Glomerular endothelial cell (primary cell): ENCODE measurements at places on chromosomes 1 and 21. TPM values are rescaled to one million over a fixed set of nuclear protein-coding genes. Genes with fewer than 3 reads are reported as not detected.

DNA sequence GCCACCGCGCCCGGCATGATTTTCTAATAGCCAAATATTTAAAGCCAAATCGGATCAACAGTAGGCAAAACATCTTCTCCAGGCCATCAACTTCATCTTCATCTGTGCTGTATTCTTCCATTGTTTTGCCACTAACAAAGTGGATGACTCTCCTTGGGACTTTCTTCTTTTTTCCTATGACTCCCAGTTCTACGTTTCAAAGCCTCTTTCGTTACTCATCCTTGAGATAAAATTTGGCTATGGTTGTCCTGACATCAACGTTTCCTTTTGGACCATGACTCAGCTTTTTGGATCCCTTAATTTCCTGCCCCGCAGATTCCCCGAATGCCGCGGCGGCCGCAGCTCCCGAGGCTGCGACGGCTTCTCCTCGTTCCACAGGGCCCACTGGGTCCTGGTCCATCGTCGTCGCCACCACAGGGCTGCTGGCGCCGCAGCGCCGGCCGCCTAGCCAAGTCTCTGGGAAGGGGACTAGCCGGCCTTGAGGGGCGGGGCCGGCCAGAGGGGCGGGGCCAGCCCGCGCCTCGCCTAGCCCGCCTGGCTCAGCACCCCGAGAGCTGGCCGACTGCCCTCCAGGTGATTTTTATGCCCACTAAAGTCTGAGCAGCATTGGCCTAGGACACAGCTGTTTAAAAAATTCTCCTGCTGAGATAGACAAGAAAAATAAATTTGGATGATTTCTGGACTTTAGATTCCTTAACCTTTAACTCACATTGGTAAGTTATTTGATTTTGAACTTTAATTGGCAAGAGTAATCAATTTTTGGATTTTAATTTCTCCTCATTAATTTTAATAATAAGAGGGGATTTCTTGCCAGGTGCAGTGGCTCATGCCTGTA lies 93.9 kb downstream of the ADCY10 start:
- peak; percentile 51 for DNase-seq

- DNase-seq = no peak
Measured at GRCh38 chr1:20275319-20275925, 15.3 kb upstream of the VWA5B1 start.

Gene ARHGAP30
- not detected in 2 replicates for total RNA-seq

DNA sequence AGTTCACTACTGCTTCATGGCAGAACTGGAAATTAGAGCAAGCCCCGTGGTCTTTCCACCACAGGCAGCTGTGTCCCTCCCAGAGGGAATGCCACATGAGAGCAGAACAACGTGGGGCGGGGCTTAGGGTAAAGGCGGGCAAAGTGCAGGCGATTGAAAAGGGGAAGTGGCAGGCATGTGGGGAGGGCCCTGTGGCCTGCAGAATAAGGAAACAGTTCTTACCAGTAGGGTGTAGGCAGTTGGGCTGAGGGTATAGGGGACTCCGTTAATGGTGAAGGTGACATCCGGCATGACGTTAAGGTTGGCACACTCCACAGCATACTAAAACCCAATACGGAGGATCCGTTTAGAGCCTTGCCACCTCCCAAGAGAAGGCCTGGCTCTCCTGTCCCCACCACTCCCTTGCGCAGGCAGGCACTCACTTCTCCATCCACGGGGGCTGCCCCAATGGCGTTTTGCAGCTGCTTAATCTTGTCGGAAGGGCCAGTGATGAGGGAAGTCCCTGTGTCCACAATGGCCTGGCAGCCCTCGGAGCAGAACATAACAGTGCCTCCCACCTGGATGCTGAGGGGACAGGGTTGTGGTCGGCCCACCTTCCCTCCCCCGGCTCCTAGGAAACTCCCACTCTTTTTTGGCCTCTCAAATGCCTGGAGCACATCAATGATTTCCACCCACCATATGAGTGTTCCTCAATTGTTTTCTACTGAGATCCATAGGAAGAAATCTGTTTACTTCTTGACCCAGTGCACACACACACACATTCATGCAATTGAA lies 9.1 kb upstream of the RAB7B start:
- no peak for DNase-seq

Gene TBX19
- total RNA-seq = 1.1 and 1.2 TPM in 2 replicates

Gene RC3H1
- 14.5 and 22.8 TPM in 2 replicates for total RNA-seq

DNA sequence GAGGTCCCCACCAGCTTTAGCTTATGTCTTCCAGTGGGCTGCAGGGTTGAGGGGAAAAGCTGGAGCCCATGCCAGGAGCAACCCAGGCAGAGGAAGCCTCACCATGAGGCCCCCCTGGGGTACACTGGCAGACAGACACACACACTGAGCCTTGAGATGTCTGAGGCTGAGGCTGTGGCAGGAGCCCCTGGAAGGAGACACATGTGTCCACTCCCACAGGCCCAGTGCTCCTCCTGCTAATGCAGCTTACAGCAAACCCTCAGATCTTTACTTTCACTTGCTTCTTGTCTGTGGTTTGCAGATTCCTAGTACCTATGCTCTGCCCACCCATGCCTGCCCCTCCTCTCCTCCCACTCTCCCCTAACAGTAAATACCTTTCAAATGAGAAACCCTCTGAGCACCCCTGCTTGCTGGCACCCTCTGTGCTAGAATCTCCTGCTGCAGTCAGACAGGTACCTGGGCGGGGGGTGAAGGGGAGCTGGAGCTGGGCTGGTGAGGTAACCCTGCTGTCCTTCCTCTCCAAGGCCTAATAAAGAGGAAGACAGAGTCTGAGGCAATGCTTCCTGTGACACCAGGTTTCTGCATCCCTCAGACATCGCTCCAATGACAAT lies 63.4 kb upstream of the NEK2 start:
- no peak for DNase-seq

DNA sequence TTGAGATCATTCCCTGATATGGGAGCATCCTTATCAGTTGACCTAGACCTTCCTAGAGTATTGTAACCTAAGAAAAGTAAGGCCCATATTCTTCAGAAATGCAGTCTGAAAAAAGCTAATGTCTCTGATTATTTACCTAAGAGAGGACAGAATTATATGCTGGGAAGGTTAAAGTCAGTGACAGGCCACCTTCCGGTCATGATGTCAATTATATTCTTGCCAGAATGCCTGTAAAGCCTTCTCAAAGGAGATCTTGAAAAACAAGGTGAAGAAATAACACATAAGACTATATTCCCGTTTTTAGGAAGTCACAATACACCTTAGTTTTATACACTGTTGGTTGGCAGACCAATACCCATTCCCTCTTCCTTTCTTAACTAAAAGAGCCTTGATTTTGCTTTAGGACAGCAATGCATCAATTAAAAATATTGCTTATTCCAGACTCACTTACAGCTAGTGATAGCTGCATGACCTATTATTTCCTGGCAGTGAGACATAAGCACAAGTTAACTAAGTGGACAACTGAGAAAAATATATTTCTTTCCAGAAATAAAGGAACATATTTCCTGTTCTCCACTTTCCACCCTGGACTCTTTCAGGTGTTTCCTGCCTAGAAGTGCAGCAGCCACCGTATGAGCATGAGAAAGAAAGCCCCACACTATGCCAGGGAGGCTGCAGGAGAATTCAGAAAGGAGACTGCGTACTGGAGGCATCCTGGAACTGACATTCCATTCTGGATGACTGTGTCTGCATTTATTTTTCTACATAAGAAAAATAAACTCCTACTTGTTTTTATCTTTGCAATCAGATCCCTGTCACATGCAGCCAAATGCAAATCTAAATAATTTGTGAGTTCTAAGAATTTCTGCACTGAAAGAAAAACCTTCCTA lies 332.9 kb upstream of the PTBP2 start:
- peak; percentile 96 for DNase-seq

Gene FAM151A
- not detected in 2 replicates for total RNA-seq

Gene TEX38
- not detected in 2 replicates for total RNA-seq

Gene PRR9
- not detected in 2 replicates for total RNA-seq

DNA sequence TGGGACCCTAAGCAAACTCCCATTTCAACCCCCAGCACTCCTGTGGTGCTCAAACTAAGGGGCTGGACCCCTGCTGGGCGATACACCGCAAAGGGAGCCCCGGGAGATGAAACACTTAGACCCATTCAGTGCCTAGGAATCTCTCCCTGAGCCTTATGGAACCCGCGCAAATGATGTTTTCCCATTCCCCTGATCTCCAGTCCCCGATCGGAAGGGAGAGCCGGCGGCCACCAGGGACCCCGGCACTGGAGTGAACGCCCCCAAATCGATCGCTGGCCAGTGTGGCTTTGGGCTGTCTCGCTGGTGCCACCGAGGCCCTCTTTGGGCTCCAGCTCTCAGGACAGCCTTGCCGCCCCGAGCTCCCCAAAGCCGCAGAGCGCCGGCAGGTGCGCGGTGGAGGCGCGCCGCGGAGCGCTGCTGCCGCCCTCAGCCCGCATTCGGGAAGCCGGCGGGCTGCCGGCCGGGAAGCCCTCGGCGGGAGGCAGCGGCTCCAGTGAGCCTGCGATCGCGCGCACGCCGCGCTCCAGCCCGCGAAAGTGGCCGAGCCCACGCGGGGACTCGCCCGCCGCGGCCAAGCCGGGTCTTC lies 1.1 kb downstream of the PLXNA2 start:
- DNase-seq = no peak

DNA sequence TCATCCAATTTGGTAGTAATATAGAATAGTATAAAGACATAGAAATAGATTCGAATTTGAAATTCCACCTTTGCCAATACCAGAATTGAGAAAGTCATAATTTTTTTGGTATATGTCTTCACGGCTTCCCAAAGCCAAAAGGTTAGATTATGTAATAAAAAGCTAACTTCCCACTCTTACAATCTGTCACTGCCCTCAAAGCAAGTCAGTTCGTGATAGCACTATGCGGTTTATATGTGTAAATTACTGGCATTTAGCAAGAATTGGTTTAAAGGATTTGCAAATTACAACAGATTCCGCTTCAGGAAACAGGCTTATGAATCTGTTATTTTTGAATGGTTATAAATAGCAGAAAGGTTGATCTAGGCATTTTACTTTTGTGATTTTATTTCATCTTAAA lies 679.4 kb upstream of the ADGRL2 start:
- no peak for DNase-seq

- DNase-seq = no peak
Measured at GRCh38 chr1:206495011-206495461, 12.3 kb upstream of the RASSF5 start.

- no peak for DNase-seq
Measured at GRCh38 chr1:75503221-75503974, 107.5 kb downstream of the SLC44A5 start.

DNA sequence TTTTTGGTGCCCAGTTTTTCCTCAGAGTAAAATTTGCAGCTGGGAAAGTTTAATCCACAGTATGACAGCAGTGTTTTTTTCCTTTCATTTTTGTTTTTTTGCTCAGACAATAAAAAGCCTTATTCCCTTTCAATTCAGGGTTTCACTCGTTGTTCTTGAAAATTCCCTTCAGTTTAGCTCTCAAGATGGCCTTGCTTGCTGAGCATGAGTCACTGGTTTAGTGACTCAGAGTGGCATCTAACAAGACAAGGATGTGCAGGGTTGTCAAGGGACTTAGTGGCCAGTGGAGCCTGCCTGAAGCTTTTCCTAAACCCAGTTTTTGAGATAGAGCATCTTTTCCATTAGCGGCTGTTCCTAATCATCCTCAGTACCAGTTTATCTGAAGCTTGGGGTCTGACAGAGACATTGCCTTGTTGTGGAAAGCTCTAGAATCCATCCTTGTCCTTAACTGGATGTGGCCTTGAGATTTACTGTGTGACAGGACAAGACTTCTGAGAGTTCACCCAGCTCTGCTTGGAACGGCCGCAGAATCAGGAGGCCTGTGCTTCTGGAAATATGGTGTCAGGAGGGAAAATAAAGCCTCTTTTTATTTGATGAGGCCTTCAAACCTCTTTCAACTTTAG lies 48.4 kb upstream of the DNAJC6 start:
- DNase-seq = no peak

GRCh38 chr21:38744861-38745260 lies 60.9 kb upstream of the ETS2 start:
- no peak for DNase-seq
